ENCODE measurements at places on chromosomes 16 and 17.

DNA sequence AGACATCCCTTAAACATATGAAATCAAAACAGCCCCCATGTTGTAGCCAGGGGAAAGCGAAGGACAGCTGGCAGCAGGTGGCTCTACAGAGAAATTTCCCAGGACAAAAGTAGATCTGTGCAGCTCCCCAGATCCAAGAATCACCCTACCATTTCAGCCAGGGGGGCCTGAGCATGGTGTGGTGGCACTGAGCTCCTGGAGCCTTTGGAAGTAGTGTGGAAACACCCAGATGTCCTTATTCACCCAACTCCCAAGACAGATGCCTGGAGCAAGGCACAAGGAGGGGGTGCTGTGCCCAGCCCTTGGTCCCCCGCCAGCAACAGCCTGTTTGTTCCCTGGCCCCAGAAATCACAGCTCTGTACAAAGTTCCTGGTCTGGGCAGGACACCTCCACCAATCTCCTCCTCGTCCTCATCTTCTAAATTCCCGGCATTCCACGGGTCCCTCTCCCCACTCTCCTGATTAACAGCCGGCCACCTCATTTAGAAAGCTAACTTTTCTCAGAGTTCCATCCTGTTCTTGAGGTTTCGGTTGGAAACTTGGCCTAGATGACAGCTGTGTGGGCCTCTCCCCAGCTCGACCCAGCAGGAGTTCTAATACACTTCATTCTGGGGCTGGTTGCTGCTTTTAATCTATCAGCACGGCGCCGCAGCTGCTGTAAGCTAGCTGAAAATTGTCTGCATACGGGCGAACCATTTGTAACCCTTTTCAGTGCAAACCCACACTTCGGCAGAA, 191.1 kb downstream of the C16orf78 start:
- DNase-seq, result no peak

- no peak for DNase-seq
These were observed 44.7 kb downstream of the CRISPLD2 start for GRCh38 chr16:84864326-84864955.

DNA sequence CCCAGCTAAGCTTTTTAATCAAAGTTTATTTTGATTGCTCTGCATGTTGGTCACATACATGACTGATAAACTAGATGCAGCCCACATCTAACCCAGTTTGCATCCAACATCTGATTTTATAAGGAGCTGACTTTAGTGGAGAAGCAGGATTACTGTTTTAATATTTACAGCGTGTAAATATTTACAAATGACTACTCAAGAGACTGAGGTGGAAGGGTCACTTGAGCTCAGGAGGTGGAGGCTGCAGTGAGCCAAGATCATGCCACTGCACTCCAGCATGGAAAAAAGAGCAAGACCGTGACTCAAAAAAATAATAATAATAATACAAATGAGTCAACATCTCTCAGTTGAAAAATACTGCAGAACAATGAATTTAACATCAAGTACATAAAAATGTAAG, 50.8 kb downstream of the PARN start:
- DNase-seq, result no peak

DNA sequence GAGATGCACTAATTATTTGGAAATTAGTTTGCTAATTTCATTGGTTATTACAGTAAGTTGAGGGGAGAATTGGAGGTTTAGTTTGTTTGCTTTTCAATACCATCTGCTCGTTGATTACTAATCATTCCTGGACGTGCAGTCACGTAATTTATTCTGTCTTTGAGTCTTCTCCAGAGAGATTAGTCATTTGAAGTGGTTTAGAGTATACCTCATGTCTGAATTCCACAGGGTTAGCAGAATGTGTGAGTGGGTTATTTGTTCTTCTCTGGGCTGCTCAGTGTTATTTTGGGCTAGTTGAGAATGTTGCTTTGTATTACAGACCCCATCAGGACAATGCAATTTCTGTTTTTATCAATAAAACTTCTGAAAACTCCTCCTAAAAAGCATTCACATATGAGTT, 265.0 kb downstream of the RBFOX1 start:
- DNase-seq, result no peak

GRCh38 chr17:2056206-2057174, 1.6 kb downstream of the HIC1 start:
- DNase-seq, result no peak

- DNase-seq, result no peak
These were observed 42.5 kb upstream of the ASIC2 start for GRCh38 chr17:33335491-33336173.

GRCh38 chr17:9211133-9211765, 189.9 kb downstream of the NTN1 start:
- no peak for DNase-seq

GRCh38 chr17:38425744-38426143, 2.5 kb upstream of the ARHGAP23 start:
- DNase-seq, result no peak

DNA sequence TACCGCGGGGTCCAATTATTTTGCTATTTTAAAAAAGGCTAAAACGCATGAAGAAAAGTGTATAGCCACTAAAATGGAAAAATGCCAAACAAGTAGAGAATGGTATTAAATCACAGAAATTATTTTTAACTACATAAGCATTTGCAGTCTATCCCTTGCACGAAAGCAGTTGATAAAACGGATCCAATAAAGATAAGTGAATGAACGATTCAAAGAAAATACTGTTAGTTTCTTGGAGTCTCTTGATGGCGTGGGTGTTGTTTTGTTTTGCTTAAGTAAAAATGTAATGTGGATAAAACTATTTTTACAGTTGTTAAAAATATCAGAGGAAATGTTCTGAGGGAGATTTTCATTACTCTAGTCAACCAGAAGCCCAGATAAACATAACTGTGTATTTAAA, 9.3 kb downstream of the HS3ST3A1 start:
- DNase-seq, result no peak
